ENCODE measurements at places on chromosomes 16 and 17.

GRCh38 chr16:11403534-11403795 is 58.2 kb downstream of the RMI2 start:
- no peak for DNase-seq

GRCh38 chr17:73696251-73696650 is 52.0 kb upstream of the SDK2 start:
- DNase-seq: no peak

- no peak for DNase-seq
These were observed 26.0 kb downstream of the COPZ2 start for GRCh38 chr17:48011405-48012150.

DNA sequence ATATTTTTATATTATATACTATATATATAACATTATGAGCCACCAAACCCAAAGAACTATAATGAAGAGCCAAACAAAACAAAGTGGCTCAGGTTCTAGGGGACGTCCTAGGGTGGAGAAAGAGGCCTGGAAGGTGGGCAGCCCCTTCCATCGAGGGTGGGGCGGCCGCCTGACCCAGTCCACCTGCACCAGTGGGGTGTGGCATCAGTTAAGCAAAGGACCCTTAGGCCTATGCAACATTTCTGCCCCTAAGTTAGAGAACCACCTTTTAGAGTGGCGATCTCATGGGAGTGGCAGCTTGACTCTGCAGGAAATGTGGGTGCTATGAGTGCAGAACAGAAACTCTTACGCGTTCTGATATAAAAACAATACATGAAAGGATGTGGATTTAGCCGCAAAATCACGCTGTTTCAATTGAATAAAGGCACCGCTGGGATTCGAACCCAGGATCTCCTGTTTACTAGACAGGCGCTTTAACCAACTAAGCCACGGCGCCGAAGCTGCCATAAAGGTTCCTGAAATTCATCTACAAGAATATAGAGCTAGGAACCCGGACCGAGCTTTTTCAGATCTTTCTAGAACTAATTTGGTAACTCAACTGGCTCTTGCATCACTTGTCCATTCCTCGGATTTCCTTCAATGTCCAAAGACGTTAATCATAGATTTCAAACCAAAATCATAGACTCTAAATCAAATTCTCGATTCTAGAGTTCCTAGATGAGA is 15.6 kb upstream of the AURKB start:
- peak; percentile 70 for DNase-seq

DNA sequence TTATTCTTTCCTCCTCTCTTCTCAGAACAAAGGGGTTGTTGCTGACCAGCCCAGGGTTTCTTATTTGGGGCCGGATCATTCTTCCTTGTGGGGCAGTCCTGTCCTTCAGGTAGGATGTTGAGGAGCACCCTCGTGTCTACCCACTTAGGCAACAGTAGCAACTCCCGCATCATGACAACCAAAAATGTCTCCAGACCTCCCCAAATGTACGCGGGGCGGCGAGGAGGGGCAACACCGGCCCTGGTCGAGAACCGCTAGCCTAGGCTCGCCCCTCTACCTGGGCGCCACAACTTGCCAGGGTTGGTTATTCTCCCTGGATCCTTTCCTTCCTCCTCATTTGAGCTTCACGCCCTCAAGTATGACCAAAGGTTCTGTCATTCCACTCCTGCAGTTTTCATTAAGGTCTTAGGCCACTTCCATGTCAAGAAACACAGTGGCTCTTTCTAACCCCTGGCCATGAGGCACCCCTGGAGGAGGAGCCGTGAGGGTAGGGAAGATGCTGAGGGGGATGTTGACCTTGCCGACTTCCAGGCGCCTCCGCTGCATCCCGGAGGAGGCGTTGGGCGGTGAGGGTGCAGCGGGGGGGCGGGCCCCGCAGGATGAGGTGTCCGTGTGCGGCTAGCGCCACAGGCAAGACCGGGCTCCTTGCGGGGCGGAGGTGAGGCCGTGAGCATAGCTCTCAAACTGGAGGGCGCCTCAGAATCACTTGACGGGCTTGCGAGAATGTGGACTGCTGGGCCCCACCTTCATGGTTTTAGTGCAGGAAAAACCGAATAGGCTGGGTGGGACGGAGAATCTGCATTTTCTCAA is 712 bp upstream of the SPECC1 start:
- DNase-seq: no peak

DNA sequence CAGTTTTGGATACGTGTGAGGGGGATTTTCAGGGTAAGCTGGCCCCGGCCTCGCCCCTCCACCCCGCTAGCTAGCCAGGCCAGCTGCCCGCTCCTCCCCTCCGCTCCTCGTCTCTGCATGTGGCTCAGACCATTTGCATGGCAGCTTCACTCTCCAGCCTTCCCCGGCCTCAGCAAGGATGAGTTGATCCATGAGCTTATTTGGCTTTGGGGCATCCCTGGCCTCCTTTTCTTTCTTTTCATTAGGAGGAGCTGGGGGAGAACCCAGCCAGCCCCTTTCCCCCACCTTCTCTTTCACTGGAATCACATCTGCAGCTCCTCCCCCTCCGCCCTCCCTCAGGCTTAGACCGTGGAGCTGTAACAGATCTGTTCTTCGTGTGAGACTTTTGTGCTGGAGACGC is 30.7 kb downstream of the ELAC2 start:
- no peak for DNase-seq

DNA sequence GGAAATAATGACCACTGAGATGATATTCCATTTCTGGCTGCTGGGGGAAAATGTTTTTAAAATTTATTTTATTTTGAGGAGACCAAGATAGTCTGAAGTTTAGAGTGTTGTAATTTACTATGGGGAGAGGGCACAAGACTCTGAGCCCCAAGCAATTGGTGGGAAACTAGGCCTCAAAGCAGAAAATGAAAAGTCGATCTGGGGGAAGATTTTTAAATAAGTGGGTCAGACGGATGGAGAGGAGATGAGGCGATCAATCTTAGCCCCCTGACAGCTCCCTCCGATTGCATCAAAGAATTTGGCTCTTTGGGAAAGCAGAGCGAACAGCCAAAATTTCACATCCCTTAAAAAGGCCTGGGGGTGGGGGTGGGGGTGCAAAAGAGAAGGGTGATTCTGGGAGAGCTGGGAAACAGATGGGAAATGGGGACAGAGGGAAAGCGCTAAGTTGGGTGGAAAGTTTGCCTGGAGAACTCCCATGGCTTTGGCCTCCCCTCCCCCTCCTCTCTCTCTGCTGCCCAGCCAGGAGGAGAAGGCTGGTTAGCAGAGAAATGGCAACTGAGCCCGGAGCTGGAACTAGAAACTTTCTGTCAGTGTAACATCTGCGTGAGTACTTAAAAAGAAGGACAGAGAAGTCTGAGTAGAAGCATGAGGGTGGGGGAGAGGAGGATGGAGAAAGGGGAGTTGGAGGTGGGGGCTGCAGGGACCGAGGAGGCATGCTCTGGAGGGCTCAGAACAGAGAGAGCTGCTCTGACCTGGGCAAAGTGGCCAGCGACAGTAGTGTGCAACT is 1.4 kb upstream of the HOXB2 start:
- no peak for DNase-seq

GRCh38 chr16:31088459-31089183 is at the start of gene PRSS53:
PRSS53 (minus strand) TSS chr16:31088943; CDS start chr16:31088809, 134 bp downstream.
- no peak for DNase-seq

DNA sequence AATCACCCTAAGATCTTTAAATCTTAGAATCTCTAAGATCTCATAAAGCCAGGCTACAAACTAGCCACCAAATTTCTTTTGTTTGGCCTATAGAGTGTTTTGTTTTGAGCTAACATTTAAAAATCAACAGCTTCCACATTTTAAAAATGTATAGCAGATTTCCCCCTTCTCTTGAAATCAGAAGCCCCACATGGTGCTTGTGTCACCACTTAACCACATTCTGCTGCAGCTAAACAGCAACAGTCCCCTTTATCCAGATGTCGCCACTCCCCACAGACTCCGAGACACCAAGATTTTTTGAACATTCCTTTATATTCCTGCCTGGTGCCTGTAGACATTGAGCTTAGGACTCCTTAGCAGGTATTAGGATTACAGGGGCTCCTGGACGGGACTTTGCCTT is 16.0 kb downstream of the GUCY2D start:
- DNase-seq: no peak

DNA sequence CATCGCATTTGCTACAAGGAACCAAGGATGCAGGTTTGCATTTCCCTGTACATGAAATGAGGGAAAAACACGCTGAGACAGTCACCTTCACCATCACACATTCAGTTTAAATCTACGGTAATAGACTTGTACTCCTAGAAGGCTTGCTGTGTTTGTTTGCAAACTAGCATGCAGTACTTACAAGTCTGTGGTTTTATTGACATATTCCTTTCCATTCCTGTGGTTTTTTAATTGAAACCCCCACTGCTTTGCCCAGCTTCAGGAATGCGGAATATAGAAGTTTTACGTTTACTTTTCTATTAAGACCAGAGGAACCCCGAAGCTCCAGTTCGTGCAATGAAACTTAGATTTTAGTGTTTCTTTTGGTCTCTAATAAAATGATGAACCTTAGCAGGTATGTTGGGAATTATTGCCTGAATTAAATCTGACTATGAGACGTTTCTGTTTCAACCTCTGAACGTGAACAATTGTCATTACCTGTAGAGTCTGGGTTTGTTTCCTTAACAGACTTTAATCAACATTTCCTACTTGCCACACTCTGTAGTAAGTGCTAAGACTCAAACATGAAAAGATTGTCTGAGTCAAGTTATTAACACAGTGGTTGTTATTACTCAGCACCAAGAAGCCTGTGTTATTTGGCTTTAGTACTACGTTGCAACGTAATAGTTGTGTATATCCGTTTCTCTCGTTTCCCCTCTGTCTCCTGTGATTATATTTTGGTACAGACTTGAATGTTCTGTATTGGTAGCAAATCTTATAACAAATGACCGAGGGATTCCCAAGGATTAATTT is 793.3 kb upstream of the GOT2 start:
- DNase-seq: no peak

Data from GM12864 (cell line).